Effector CD4-positive, alpha-beta T cell (primary cell): ENCODE measurements at places on chromosomes 7 and 10.

GRCh38 chr10:59096631-59097030, 79.8 kb upstream of the PHYHIPL start:
- no peak for DNase-seq

GRCh38 chr7:23687011-23687410, 7.0 kb downstream of the FAM221A start:
- DNase-seq, result no peak

DNA sequence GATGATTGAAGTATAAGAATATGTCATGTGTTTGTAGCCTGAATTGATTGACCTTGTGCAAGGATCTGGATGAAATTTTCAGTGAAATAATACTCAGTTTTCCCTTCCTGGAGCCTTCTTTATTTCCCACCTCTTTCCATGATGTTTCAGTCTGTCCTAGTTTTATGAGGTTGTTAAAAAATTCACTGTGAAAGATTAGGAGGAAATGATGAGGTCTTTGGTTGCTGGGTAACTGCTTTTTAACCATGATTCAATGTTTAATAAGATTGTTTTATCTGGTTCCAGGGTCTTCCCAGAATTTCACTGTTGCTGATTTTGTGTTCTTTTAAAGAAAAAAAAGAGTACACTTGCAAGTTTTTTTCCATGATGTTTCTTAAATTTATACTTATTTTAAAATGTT, 221.5 kb downstream of the MBL2 start:
- no peak for DNase-seq

DNA sequence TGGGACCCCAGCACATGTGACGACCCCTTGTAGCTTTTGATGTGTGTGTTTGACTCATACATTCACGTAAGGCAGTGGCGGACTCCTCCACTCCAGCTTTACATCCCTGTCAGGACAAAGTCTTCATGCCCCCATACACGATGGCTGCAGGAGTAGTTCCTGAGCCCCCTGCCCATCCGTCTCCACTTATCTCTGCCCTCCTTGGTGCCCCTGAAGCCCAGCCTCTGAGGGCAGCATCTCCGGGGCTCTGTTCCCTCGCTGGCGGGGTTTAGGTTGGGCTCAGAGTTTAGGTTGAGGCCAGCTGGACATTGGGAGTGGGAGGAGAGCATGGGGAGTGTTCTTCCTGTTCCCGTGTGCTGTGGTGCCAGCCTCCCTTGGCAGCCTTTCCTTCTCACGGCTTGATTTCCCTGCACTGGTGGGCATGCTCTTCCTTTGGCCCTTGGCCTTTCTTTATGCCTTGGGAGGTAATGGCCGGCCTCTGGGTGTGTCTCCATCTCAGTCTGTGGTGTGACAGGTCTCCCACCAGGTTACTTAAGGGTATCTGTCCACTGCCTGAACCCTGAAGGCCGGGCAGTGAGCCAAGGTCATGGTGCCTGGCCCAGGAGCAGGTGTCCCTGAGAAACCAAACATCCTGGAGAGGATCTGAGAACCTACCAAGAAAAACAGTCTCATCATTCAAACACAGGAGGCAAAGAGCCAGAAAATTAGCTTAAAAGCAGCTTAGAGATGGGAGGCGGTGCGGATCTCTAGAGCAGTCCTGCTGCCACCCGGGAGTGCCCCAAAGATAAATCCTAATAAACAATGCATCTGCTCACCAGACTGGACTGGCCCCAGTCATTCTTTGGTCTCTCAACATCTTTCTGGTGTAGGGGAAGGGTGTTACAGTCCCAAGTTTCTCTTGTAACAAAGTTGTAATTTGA, 85.5 kb downstream of the GLRX3 start:
- no peak for DNase-seq

DNA sequence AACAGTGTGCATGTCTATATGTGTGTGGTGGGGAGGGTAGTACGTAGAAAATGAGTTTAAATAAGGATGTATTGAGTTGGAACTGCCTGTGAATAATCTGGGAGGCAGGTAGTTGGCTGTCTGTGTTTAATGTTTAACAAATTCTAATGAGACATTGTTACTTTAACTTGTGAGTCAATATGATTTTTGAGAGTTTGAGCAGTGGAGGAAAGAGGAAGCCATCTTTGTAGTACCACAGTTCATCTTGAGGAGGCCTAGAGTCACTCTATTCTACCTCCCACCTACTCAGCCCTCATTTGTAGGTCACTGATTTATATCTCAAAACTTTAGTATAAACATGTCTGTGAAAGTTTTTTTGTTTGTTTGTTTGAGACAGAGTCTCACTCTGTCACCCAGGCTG, 129.9 kb upstream of the ITGB1 start:
- DNase-seq, result no peak

DNA sequence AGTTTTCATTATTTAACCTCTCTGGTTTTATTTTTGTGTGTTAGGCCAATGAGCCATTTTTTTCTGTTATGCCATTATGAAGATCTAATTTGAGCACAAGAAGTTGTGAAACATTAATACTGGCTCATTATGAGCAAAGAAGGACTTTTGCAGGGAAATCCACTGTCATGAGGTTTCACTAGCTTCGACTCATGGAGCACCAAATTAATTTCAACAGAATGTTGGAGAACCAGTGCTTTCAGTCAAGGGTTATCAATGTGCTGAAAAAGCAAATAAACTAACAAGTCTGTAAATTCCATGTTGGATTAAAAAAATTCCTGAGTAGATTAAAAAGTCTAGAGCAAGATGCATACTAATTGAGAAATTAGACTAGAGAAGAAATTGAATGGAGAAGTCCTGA, 594.2 kb upstream of the FZD8 start:
- no peak for DNase-seq

DNA sequence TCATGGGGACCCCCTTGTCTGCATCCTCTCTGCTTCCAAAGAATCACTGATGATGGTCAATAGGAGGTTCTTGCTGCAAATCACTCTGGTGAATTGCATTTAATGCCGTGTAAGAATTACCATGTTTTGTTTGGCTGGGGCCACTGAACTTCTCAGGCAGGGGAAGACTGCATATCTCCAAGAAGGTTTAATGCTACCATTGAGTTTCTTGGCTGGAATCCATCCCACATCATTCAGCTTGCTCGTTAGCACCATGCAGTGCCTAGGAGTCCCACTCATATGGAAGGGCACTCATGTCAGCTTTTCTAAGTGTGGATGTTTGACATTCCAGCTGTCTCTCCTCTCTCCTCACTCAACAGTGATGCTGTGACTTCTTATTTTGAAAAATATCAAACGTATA, 50.2 kb upstream of the BAMBI start:
- no peak for DNase-seq

GRCh38 chr10:71790749-71791440, 17.6 kb upstream of the VSIR start:
- DNase-seq, result no peak

- DNase-seq, result no peak
Measured at GRCh38 chr10:78335691-78336401, 302.2 kb downstream of the RPS24 start.

DNA sequence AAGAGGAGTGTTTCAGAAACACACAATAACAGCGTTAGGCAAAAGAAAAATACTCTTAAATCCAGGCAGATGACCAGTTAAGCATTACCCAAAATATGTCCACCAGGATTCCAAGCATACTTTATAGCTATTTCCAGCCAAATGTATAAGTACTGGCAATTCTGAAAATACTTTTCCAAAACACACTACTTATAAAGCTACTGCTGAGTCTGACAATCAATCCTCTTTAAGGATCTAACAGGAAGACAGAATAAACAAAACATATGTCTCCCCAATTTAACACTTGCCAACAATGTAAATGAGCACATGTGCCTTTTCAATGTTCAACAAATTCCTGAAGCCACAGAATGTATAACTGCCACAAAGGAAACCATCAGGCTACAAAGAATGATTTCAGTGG, 370.9 kb downstream of the SORCS1 start:
- no peak for DNase-seq

DNA sequence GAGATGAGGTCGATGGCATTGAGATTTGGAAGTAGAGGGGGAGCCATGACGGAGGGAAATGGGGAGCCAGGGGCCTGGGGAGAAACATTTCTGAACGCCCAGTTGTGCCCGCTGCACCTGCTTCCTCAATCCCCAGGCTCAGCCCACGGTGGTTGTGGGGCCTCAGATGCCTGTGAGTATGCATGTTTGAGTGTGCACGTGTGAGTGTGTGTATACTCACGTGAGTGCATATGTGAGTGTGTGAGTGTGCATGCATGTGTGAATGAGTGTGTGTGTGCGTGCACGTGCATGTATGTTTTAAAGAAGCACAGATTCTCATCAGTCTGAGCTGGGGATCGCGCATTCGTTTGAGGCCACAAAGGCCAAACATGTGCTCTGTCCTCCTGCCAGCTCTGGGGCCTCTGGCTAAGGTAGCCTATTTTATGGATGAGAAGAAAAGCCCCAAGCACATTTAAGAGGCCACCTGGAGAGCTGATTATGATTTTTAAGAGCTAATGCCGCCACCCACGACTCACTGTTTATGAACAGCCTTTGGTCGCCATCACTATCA, 154.8 kb downstream of the ARHGAP12 start:
- no peak for DNase-seq

DNA sequence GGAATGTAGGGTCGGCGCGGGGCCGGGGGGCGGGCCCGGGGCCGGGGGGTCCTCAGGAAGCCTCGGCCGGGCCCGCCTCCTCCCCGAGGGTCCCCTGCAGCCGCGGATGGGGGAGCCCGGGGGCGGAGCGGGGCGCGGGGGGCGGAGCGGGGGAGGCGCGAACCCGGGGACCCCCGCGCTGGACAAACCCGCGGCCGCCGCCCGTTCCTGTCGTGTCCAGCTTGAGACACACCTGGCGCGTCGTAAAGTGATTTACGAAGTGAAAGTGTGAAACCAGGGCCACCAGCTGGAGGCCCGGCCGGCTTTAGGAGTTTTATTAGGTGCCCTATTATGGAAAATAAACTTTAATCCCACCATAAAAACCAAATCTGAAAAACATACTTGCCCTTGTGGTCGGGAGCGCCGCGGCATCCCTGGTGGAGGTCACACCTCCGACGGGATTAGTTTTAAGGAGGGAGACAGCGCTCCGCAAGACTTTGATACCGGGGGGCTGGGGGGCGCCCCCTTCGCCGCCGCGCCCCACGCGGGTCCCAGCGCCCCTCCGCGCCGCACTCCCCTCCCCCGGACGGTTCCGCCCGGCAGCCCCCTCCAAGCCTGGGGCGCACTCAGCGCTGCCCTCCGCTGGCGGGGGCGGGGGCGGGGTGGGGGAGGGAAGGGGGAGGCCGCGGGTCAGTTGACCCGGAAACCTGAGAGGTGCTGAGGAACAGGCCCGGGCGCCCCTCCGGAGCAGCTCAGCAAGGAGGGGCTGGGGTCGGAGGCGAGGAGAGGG, 10.3 kb downstream of the MNX1 start:
- DNase-seq, result no peak

- DNase-seq, result no peak
Measured at GRCh38 chr10:89921403-89921802, 220.0 kb downstream of the KIF20B start.

- no peak for DNase-seq
Measured at GRCh38 chr7:78018641-78019446, 220.3 kb downstream of the PHTF2 start.

DNA sequence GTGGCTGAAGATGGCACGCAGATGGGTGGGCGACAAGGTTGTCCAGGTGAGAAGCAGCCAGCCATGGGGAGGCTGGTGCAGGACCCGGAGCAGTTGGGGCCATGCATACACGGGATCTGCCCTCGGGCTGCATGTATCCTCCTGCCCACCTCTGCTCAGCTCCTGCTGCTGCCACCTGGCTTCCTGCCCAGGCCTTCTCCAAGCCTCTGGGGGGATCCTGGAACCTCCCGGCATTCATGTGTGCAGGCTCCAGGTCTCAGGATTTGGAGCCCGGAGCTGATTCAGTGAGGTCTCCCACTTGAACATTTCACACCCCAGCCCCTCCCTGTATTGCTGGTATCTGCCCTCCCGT, 27.0 kb downstream of the PDGFA start:
- DNase-seq, result no peak

GRCh38 chr7:29499932-29500331, 63.7 kb upstream of the PRR15 start:
- no peak for DNase-seq

DNA sequence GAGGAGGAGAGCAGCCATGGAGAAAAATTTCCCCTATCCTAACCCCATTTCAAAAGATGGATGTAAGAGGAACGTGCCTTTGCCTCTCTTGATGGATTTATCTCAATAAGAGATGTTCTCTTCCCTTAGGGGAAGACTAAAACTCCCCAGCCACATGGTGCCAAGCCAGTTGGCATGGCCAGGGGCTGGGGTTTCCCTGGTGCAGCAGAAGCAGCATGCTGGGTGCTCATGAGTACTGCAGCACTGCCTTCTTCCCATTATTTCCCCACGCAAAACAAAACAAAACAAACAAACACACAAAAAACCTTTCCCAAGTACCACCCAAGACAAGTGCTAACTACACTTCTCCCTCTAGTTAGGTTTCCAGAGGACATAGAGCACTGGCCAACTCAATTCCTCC, 97.2 kb downstream of the DOCK4 start:
- DNase-seq, result no peak

- DNase-seq, result no peak
Measured at GRCh38 chr10:5959142-5959541, 18.2 kb downstream of the IL15RA start.

- no peak for DNase-seq
Measured at GRCh38 chr10:36759141-36759805, 366.1 kb upstream of the ANKRD30A start.

DNA sequence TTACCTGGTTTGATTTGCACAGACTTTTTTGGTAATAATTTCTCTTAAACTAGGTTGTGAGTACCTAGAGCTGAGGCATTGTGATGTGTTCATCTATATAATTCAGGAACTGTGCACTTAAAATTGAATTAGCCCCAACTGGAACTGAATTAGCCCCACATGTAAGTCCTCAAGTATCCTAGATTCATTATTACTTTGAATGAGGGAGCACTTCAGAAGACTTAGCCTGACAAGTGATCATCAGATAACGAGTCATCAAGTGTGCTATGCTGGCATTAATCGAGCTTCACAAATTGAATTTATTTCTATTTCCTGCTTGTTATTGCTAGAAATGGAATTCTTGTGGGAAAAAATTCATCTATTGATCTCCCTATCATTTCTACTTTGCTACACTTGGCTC, 323.4 kb upstream of the SEMA3D start:
- no peak for DNase-seq

- DNase-seq, result no peak
Measured at GRCh38 chr7:95298091-95298490, 26.2 kb downstream of the PON1 start.

- no peak for DNase-seq
Measured at GRCh38 chr7:24924375-24924774, 55.6 kb downstream of the OSBPL3 start.

- no peak for DNase-seq
Measured at GRCh38 chr7:149884016-149884415, 10.2 kb downstream of the ATP6V0E2 start.

GRCh38 chr10:21530641-21531040, 3.4 kb upstream of the MLLT10 start:
- DNase-seq, result no peak

DNA sequence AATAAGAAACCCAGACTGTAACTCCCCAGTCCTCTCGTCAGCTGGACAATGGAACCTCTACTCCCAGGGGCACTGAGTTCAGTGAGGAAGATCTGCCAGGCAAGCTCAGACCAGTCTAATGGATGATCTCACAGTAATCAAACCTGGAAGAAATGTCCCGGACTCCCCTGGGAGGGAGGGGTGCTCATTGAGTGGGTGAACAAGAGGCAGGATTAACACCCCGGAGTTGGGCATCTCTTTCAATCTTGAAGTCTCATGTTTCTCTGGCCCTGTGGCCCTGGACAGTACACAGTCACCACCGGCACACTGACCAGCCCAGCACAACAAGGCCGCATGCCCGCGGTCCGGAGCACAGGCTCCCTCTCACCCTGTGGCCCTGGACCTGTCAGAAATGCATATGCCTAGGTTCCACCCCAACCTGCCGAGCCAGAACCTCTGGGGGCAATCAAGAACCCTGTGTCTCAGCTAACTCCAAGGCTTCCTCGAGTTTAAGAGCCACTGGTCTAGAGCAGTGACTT, 27.8 kb downstream of the CXCL12 start:
- DNase-seq, result no peak
